ENCODE measurements at places on chromosomes 2 and 18.

- peak; percentile 38 for DNase-seq
These were observed 59.6 kb downstream of the LONRF2 start for GRCh38 chr2:100262555-100263320.

GRCh38 chr2:151171186-151171585 is 90.5 kb downstream of the RBM43 start:
- DNase-seq = no peak

GRCh38 chr2:65077898-65078297 is 21.7 kb downstream of the CEP68 start:
- DNase-seq = no peak

GRCh38 chr2:240348522-240348921 is 86.9 kb upstream of the GPC1 start:
- DNase-seq = no peak

DNA sequence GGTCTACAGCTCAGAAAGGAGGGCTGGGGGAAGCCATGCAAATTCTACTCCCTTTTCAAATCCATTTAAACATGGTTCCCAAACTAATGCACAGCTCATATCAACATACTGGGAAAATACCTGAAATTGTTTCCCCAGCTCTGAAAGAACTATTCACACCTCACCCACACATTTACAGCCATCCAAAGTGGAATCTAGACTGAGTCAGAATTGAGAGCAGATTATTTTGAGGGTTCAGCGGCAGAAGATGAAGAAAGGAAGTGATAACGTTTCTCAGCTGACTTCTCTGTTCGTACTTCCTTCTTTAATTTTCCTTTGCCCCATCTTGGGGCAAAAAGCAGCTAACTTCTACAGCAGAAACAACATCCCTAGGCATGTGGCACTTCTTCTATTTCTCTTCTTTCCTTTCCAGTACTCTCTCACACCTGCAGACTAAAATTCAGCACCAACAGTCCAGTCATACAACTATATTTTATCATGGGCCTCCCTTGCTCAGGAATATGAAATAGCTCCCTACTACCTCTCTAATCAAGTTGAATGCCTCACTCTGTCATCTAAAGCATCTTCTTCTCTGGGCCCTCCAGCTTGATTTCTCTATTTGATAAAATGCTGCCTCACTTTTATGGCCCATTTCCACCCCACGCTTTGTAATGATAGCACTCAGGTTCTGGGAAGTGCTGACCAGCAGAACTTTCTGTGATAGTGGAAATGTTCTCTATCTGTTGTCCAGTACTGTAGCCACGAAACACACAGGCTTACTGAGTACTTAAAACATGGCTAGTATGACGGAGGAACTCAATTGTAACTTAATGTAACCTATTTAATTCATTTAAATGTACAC is 35.9 kb downstream of the ARHGAP25 start:
- no peak for DNase-seq

GRCh38 chr2:231821908-231822307 is 35.7 kb downstream of the COPS7B start:
- DNase-seq = no peak

DNA sequence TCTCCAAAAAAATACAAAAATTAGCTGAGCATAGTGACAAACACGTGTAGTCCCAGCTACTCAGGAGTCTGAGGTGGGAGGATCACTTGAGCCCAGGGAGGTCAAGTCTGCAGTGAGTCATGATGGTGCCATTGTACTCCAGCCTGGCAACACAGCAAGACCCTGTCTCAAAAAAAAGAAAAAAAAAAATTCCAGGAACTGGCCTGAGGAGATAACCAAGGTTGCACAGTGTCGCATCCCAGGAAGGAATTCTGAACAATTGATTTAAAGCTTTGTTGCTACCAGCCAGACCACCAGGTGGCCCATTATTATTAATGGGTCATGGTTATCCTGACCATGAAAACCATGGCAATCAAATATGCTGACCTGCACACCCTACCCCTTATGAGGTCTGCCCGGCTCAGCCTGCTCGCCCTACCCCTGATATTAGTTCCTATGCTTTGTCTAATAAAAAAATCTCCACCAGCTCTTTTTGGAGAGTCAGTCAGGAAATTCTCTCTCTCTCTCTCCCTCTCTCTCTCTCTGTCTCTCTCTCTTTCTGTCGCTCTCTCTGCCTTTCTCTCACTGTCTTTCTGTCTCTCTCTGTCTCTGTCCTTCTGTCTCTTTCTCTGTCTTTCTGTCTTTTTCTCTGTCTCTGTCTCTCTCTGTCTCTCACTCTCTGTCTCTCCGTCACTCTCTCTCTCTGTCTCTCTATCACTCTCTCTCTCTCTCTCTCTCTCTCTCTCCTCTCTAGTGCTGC is 73.7 kb downstream of the NCAPH start:
- no peak for DNase-seq
